GM06990 (cell line): ENCODE measurements at places on chromosomes 4 and X.

- DNase-seq, result no peak
Observed at GRCh38 chr4:20474119-20474518, 222.4 kb downstream of the SLIT2 start.

GRCh38 chrX:110743679-110744340 lies 51.8 kb downstream of the CHRDL1 start:
- no peak for DNase-seq

GRCh38 chr4:75180790-75181776 lies 248.2 kb downstream of the PARM1 start:
- peak; percentile 68 for DNase-seq

- DNase-seq, result no peak
Observed at GRCh38 chrX:11555759-11556158, 110.0 kb downstream of the ARHGAP6 start.

DNA sequence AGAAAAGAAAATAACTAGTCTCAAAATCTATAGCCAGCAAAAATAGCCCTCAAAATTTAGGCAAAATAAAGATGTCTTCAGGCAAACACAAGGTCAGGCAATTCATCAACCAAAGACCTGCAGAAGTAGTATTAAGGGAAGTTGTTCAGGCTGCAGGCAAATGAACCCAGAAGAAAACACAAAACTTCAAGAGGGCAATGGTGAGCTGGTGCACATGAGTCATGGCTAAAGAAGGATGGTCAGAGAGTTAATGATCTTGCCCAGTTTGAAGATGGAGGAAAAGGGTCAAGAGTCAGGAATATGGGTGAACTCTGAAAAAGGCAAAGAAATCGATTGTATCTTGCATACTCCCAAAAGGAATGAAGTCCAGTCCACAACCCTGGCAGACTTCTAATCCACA lies 83.1 kb upstream of the FAT4 start:
- no peak for DNase-seq

DNA sequence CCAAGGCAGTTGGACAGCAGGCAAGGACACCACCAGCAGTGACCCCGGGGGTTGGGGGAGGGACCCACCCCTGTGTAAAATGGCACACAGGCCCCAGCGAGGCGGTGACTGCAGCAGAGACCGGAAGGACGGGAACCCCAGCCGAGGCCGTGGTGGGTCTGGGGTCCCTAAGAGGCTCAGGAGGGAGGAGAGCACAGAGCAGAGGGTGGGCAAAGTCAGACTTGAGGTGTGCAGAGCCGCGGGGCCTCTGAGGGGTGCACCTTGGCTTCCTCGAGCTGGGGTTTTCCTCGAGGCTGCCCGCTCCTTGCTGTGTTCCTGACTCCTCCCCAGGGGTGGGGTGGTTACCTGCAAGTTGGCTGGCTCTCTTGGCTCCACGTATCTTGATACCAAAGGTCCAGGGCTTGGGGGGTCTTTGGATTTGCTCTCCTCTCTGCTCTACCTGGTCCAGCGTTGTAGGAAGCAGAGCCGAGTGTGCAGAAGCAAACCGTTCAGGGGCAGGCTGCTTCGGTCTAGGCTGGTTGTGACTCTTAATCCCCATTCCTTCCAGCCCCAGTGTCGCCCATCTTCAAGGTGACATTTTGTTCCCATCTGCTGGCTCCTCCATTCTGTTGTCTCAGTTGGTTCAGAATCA lies 37.9 kb upstream of the SORCS2 start:
- no peak for DNase-seq

DNA sequence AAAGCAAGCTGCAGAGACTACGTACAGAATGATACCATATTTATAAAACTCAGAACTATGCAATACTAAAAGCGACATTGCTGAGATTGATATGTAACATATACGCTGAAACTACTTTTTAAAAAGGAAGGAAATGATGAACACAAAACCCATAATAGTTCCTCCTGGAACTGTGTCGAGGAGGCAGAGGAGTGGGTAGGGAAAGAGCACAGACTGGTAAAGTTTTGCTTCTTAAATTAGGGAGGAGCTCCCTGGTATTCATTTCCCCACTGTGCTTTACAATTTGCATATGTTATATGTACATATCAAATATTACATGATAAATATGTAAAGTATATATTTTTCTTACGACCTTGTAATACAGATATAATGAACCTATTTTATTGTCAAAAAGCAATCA lies 13.9 kb downstream of the UFSP2 start:
- no peak for DNase-seq

- DNase-seq, result no peak
Observed at GRCh38 chrX:1593286-1594271, 2.2 kb downstream of the AKAP17A start.

- no peak for DNase-seq
Observed at GRCh38 chr4:67055319-67055718, 490.0 kb downstream of the CENPC start.

- DNase-seq, result no peak
Observed at GRCh38 chr4:24476282-24476681, 108.1 kb downstream of the DHX15 start.

- no peak for DNase-seq
Observed at GRCh38 chrX:45143455-45143854, 57.2 kb downstream of the DIPK2B start.

DNA sequence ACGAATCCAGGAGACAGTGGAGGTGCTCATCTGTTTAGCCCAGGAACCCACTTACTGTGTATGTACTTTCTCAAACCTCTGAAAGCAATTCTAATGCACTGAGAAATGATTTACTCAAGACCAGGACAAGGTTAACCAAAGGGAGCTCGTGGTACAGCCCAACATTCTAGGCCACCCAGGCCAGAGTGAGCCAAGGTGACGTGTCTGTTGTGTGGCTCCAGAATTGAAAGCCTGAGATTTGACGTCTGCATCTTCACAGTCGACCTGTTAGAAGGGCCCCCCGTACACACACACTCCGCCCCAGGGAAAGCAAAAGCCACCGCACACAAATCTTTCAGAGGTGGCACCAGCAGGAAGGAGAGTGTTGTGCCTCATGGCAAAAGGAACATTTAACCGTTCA lies 2.3 kb downstream of the MAP3K15 start:
- no peak for DNase-seq

GRCh38 chrX:109681475-109682081 lies 51.5 kb downstream of the ACSL4 start:
- DNase-seq, result no peak

DNA sequence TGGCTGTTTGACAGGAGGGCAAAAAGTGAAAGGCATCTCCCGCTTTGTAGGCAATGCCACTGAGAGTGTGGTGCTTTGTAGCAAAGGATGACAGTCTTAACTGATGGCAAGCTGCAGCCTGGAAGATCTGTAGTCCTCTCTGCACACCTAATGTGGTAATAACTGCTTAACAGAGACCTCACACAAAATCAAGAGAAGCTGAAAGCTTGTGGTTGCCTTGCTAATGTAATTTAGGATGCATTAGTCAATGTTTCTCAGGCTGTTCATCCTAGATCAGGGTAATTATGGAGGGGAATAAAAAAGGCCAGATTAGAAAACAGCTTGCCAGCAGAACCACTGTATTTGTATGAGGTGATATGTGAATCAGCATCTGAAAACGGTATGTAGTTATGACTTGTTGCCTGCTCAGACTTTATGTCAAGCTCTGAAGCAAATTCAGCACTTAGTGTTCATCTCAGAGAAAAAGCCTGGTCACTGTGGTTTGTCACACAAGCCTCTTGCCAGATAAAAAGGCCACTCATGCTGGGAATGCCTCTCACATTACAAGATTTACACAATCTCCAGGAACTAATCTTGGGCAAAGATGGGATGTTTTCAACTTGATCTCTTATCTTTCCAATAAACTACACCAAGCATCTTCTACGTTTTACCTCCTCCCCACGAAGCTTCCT lies 130.8 kb downstream of the ENOX2 start:
- DNase-seq, result no peak

- DNase-seq, result no peak
Observed at GRCh38 chr4:128477540-128477939, 189.9 kb upstream of the PGRMC2 start.

GRCh38 chr4:144646523-144647094 lies 653 bp downstream of the HHIP start:
- peak; percentile 26 for DNase-seq

GRCh38 chrX:133434197-133434820 lies 19.0 kb upstream of the GPC4 start:
- DNase-seq, result no peak

- peak; percentile 3 for DNase-seq
Observed at GRCh38 chrX:25067271-25068172, 51.8 kb upstream of the ARX start.

GRCh38 chr4:84878546-84878945 lies 87.9 kb downstream of the WDFY3 start:
- DNase-seq, result no peak

GRCh38 chr4:7964890-7965662 lies 25.4 kb upstream of the AFAP1 start:
- DNase-seq, result no peak

- no peak for DNase-seq
Observed at GRCh38 chrX:23752740-23753415, 9.8 kb upstream of the ACOT9 start.

DNA sequence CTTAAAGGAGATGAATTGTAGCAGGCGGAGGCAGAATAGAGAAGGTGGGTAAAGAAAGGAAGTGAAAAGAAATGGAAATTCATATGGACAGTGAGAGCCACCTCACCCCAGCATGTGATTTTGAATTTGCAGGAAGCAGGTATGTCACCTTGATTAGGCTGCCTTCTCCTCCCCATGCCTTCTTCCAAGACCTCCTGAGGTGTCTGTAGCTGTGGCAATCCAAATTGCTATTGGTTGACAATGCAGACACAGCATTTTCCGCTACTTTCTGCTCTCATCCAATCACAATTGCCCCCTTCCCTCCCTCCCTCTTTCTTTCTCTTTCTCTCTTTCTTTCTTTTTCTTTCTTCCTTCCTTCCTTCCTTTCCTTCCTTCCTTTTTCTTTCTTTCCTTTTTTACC lies 38.5 kb downstream of the RAB33B start:
- no peak for DNase-seq

DNA sequence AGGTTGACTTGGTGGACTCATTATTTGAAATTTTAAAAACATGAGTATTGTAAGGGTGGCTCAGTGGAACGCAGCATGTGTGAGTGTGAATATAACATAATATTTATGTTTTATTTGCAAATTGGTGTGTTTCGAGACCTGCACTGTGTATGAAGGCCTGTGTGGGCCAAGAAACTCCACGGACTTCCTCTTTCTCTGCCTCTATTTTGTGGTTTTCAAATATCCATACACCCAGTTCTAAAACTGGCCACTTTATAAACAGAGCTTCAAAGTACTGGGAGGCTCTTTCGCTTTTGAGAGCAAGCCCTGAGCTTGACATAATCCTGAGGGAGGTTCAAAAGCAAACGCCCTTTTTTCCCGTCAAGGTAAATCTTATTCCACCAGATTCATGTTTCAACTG lies 187.7 kb downstream of the GPAT3 start:
- no peak for DNase-seq

DNA sequence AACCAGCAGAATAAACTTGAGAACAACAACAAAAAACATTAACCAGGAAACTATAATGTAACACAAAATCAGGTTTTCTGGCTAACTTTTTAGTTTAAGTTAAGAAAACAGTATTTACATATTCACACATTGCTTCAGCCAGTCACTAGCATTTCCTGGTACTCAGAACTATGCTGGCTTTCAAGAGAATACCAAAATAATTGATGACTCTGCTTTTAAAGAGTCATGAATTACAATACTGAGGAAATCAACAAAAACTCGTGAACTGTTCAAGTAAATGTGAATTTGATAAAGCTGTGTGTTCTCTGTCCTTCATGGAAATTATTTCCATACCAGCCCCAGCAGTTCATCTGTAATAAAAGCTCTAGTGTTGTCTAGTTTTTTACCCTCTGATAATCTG lies 27.4 kb downstream of the PRSS12 start:
- no peak for DNase-seq

GRCh38 chr4:60808726-60809485 lies 391.2 kb upstream of the ADGRL3 start:
- DNase-seq, result no peak

GRCh38 chrX:155031657-155032056 lies 5.0 kb downstream of the FUNDC2 start:
- DNase-seq, result no peak

DNA sequence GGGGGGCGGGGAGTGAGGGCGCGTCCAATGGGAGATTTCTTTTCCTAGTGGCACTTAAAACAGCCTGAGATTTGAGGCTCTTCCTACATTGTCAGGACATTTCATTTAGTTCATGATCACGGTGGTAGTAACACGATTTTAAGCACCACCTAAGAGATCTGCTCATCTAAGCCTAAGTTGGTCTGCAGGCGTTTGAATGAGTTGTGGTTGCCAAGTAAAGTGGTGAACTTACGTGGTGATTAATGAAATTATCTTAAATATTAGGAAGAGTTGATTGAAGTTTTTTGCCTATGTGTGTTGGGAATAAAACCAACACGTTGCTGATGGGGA lies 1.1 kb downstream of the HTT start:
- DNase-seq, result no peak

DNA sequence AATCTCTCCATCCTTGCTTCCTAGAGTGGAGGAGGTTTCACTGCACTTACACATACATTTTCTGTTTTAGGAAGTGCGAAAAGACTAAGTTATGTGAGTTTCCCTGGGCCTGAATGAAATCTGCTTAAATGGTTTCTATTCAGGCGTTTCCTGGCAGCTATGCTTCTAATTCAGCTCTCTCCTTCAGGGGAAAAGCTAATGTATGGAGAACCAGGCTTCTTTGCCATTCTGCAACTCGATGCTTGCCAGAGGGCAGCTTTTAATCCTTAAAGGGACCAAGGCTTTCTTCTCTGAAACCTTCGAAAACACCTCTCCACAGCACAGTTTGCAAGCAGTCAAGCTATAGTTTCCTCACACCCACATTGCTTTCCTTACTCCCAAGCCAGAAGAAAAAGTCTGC lies 89.5 kb upstream of the ARX start:
- no peak for DNase-seq

DNA sequence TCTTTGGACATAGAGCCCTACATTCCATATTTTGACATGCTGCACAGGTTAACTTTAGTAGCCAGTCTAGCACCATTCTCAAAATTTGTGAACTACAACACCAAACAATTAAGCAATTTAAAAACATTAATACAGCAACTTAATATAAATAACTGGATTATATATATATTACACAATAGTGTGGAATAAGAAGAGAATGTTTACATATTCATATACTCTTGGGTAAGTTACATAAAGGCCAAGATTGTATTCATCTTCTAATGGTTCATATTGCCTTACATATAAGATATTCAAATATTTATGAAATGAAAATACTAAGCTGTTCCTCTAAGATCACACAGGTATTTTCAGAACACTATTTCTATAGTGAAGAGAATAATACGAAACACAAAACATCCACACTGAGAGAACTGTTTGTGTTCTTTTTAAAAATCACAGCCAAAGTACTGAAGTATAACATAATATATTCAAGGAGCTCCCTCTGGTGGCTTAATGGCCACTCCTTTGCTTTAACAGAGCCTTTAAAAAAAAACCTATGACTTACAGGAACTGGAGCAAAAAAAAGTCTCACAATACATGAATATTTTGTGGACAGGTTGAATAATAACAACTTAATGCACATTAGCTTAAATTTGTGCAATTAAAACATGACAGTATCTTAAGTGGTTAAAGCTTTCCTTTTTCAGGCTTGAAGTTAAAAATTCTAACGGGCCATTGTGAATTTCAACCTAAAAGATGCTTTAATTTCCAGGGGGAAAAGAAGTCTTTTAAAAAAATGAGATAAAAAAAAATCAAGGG lies 46.2 kb downstream of the NEK1 start:
- no peak for DNase-seq
